IMR-90 (cell line): ENCODE measurements at places on chromosomes 7 and 10.
A peak's percentile ranks its signal among the peaks of the same experiment; 100 is the strongest.

- no peak overlapping the region for H3K27ac ChIP-seq
- no peaks in the 10 kb centered on the region for H3K27me3 ChIP-seq
- no peak overlapping the region for H3K4me3 ChIP-seq
- H3K36me3 ChIP-seq, result no peaks in the 10 kb centered on the region
- H3K4me1 ChIP-seq, result no peaks in the 10 kb centered on the region; the same call in 1 of the 2 replicates
- DNase-seq, result peak; percentile 33
These were observed 470.8 kb downstream of the INHBA start for GRCh38 chr7:41232086-41232485.

DNA sequence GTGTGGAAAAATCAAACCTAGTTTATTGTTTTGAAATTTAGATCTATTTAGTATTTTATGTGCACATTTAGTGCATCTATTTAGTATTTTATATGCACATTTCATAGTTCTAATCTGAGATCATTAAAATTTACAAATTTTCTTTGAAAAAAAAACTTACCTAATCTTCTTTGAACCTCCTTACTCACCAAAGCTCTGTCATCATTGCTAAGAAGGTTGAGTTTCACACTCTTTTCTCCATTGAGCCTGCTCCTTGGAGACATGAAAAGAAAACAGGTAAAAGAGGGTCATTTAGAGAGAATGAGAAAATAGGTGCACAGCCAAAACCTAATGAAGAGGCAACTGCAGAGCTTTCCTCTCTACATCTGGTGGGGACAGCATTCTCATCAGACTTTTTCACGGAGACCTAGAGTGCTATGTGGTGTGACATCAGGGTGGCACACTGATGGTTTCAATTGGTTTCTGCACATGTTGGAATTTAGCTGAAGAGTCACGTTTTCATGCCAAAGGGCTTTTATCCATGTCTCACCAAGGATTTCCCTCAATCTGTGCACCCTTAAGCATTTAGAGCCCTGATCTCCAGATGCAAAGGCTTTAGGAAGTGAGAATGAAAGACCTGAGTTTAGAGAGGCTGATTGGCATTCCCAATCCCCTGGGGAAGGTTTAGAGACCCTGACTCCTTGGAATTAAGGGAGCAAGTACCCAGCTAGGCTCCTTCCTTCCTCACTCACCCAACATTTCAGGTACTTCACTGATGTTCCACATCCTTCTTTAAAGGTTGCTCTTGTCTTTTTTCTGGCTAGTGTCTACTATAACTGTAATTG is 89.2 kb upstream of the CAPZA2 start:
- no peak for DNase-seq
- no peaks in the 10 kb centered on the region for H3K27me3 ChIP-seq
- H3K4me3 ChIP-seq, result no peak overlapping the region
- no peak overlapping the region for H3K27ac ChIP-seq

DNA sequence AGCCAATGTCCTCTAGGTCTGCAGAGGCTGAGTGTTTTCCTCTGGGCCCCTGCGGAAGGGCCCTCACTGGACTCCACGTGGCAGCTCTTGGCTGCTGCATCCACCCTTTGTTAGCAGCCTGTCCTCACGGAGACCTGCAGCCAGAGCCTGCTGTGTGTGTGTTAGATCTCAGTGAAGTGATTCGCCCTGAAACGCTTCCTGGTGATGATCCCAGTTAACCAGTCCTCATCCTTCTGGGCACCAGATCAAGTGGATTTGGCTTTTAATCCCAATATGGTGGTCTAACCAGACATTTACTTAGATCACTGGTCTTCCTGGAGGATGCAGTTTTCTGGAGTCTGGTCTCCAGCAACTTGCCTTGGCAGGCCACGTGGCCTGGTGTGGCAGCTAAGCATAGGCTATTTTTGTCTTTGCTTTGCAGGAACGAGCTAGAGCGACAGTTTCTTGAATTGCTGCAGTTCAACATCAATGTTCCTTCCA is 39.5 kb upstream of the GJD4 start:
- no peaks in the 10 kb centered on the region for H3K27me3 ChIP-seq
- DNase-seq, result peak; percentile 71
- H3K4me1 ChIP-seq, result peaks cover 7% of the 10 kb centered on the region
- H3K36me3 ChIP-seq, result peaks cover 36% of the 10 kb centered on the region

- no peak overlapping the region for H3K27ac ChIP-seq
- H3K27me3 ChIP-seq, result no peaks in the 10 kb centered on the region
- no peaks in the 10 kb centered on the region for H3K36me3 ChIP-seq
- DNase-seq, result no peak
These were observed 32.0 kb downstream of the ICA1 start for GRCh38 chr7:8229927-8230326.

GRCh38 chr10:5536486-5537081 is 11.8 kb downstream of the CALML3 start:
- H3K36me3 ChIP-seq, result no peaks in the 10 kb centered on the region
- H3K4me3 ChIP-seq, result no peak overlapping the region
- no peak for DNase-seq
- H3K27ac ChIP-seq, result no peak overlapping the region
- H3K27me3 ChIP-seq, result no peaks in the 10 kb centered on the region
- peaks cover 10% of the 10 kb centered on the region for H3K4me1 ChIP-seq

DNA sequence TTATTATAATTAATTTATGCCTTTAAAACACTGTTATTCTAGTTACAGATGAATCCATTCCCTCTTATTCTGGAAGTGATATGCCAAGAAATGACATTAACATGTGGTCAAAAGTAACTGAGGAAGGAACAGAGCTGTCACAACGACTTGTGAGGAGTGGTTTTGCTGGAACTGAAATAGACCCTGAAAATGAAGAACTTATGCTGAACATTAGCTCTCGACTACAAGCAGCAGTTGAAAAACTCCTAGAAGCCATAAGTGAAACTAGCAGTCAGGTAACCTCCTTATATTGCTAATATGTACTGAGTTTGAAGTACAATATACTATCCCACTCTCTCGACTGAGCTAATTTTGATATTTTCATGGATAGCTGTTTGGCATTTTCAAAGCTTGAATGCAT is 81.6 kb downstream of the CYP51A1 start:
- no peak for DNase-seq
- peaks cover 9% of the 10 kb centered on the region; the same call in 1 of the 2 replicates for H3K36me3 ChIP-seq
- H3K4me1 ChIP-seq, result no peaks in the 10 kb centered on the region
- no peak overlapping the region for H3K4me3 ChIP-seq

- H3K27me3 ChIP-seq, result no peaks in the 10 kb centered on the region; the same call in 1 of the 2 replicates
- no peak overlapping the region for H3K27ac ChIP-seq
- H3K4me1 ChIP-seq, result no peaks in the 10 kb centered on the region
- DNase-seq, result no peak
- H3K4me3 ChIP-seq, result no peak overlapping the region
- no peaks in the 10 kb centered on the region for H3K36me3 ChIP-seq
These were observed 30.2 kb upstream of the CARD11 start for GRCh38 chr7:3073763-3074458.
